NCI-H2081 treated with DMSO at 0.1 percent for 48 hours (cell line): ENCODE measurements at places on chromosomes 2 and 18.

DNA sequence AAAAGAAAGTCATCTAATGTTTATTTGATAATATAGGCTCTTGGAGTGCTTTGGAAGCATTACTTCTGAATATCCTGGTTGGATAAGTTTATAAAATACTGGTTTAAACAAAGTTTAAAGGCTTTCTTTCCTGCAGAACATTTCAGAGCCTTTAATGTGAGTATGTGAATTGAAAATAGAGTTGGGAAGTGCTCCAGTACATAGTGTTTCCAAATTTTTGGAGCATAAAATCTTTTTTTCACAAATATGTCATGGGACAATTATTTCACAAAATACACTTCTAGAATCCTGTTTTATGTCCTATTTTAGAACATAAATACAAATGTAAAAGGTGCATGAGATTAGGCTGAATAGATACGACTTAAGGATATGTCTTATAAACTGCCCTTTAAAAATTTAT lies 158.9 kb upstream of the HNRNPA3 start:
- no peak for DNase-seq

DNA sequence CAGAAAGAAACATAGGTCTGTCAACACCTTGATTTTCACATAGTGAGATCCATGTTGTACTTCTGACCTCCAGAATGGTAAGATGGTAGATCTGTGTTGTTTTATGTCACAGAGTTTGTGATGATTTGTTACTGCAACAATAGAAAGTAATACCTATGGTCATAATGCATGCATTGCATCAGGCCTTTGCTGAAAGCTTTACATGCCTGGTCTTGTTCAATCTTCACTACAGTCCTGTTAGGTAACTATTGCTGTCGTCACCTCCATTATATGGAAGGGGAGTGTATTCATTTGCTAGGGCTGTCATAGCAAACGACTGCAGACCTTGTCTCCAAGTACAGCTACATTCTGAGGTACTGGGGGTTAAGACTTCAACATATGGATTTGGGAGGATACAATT lies 243.5 kb downstream of the ANAPC1 start:
- DNase-seq = no peak

- DNase-seq = no peak
Measured at GRCh38 chr18:76259711-76260110, 235.3 kb downstream of the ZNF516 start.

GRCh38 chr2:168348076-168348475 lies 100.7 kb upstream of the STK39 start:
- no peak for DNase-seq
